ENCODE measurements at places on chromosomes 11 and 22.

DNA sequence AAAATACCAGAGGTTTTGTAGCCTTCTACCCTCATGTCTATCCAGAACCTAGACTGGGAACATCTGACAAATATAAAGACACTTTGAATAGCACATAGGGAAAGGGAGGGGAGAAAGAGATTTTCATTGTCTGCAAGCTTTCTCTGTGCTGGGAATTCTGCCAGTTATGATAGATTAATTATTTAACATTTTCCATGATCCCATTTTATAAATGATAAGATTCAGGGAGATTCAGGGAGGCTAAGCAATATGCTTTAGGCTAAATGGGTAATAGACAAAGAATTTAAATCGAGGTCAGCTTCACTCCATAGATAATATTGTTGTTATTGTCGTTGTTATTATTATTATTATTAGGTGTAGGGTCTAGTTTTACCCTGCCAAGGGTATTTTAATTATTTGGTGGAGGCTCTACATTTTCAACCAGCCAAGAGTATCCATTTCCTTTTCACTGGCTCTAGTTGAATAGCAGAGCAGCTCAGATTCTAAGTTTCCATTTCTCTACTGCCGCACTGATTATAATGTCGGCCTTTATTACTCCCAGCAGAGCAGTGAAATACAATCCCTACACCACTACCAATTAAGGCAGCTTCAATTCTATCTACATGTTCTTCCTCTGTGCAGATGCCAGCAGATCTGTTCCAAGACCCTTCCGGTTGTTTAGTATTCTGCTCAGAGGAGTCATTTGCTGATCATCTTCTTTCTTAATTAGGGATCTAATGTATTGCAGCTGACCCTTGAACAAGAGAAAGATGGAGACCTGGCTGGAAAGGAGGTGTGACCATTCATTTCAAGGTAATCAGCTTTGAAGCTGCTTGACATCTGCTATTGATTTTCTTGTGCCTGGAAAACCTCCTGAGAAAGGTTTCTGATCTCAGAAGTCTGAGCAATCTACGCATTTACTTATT, 23.8 kb upstream of the SYN3 start:
- no peak for DNase-seq

DNA sequence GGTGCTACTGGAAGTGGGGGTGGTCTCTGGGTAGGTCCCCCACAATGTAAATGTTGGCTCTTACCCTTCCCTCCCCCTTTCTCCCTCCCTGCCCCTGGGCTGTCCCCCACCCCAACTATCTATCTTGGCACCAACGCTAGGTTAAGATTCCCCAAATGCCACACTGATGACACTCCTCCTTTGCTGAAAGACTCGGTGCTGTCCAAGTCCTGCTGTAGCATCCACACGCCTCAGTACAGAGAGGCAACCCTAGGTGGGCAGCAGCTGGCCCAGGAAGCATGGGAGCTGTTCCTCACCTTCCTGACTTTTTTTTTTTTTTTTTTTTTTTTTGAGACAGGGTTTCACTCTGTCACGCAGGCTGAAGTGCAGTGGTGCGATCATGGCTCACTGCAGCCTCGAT, 3.4 kb upstream of the KCTD17 start:
- no peak for DNase-seq

DNA sequence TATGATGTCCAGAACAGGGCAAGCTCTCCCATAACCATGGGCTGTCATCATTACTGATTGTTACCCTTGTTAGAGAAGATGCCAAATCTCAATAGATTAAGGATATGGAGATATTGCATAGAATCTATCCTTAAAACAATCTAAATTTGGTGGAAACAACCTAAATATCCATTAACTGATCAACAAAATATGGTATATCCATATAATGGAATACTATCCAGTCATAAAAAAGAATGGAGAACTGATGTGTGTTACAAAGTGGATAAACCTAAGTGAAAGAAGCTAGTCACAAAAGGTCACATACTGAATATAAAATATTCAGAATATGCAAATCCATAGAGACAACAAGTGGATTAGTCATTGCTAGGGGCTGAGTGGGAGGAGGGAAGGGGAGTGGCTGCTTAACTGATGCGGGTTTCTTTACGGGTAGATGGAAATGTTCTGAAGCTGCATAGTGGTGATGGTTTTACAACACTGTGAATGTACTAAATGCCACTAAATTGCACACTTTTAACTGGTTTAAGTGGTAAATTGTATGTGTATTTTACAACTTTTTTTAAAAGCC, 36.1 kb upstream of the SMCO4 start:
- no peak for DNase-seq

- no peak for DNase-seq
These were observed 249.0 kb downstream of the DYNC2H1 start for GRCh38 chr11:103358251-103358650.

GRCh38 chr22:43967069-43967468, 11.8 kb downstream of the SAMM50 start:
- no peak for DNase-seq

DNA sequence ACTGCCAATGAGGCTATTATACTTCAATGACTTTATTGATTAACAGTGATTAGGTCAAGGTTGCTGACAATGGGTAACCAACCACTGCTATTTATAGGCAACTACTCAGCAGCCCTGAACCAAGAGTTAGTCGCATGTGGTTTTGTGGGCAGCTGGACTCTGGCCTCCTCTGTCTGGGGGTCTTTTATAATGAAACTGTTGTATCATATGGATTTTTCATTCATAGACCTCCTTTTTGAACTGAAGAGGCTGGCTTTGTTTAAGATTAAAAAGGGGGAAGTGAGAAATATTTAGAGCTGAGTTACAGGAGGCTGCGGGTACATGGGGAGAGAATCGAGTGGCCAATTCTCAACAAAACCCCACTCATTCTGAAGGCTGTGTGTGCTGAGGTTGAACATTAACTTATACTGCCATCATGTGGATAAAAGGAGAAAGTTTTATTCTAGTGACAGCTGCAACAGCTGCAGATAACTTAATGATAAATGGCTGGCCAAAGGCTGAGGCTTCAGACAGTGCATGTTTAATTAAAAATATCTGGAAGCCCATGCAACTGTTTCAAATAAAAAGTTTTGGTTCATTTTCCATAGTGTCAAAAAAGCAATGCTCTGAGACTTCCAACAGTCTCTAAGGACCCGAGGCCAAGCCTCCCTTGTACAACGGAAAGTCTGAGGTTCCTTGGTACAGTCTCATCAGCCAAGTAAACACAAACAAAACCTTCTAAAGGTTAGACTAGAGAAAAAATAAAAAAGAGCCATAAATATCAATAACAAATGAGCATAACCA, 682.6 kb downstream of the KCNA4 start:
- DNase-seq = peak; percentile 56

- DNase-seq = no peak
These were observed 34.0 kb downstream of the IRAG1 start for GRCh38 chr11:10659339-10660216.

DNA sequence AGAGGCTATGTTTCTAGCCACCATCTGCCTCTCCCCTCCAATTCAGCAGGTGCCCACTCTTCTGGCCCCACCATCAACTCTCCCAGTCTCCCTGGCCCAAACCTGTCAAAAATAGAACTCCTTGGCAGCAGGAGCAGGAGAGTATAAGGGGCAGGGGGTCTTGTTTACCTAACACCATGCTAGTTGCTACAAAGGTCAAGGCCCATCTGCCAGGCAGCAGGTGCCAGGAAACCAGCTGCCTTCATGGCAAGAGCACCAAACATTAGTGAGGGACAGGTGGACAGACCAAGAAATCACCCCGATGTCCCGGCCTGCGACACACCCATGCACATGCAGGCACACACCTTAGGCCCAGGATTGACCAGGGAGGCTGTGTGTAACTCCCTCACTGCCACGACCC, 387.9 kb downstream of the BUD13 start:
- no peak for DNase-seq

DNA sequence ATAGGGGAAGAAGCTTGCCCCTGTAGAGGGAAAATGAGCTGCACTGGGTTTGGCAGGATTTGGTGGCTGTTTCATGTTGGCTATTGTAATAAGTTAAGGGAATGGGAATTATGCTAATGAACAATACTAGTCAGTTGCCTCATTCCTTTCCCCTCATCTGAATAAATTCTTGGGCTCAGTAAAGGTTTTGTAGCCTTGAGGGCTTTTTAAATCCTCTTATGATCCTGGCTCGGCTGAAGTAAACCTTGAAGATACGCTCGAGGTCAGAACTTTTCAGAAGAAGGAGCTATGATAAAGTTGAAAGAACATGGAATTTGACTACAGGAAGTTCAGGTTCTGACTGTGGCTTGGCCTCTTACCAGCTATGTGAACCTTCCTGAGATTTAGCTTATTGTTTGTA, 448.7 kb downstream of the RAB38 start:
- DNase-seq = no peak

DNA sequence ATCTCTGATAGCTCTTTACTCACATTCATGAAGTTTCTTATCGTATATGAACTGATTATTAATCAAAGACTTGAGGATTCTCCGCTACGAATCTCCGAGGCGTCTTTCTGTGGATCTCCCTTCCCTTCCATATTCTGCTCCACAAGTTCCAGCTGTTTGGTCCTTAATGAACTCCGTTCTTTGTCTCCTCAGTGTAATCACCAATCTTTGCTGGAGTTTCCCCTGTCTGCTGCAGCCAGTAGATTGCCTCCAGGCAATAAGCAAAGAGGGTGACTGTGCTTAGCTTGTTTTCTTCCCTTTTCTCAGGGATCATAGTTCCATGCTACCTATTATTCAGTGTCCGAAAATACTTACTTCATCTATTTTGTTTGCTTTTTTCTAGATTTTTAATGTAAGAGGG, 169.6 kb upstream of the FOLH1 start:
- peak; percentile 12 for DNase-seq

DNA sequence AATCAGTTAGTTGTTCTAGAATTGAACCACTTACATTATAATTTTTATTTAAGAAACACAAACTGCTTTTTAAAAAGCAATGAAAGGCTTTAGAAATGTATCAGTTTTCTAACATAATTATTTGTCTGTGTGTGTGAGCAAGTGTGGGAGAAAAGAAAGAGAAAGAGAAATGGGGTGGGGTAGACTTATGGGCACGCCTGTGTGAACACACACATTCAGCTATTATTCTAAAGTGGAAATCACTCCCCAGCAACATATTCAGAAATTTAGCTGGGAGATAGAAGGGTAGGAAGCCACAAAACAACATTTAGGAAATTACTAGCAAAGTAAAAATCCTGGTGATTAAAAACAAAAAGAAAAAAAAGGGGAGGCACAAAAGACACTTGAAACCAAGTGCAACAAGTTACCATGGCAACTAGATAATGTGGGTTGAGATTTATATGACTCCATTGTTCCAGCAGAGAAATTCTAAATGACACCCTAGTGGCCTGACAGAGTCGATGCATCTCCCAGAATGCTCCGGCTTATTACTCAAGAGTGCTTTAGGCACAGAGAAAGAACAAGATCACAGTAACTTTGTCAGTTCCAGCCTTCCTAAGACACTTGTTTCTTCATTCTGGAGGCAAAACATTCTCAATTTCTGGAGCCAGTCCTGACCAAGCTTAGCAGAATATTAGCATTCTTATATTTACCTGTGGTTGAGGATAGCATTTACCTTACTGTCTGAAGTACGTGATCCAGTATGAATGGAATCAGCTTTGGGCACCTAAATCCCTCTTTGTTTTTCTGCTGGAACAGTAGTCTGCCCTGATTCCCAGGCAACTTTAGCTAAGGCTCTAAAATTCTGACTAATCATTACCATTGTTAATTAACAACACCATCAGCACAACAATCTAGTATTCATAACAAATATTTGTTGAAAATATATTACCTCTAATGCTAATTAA, 444.4 kb downstream of the DLG2 start:
- DNase-seq = peak; percentile 65

DNA sequence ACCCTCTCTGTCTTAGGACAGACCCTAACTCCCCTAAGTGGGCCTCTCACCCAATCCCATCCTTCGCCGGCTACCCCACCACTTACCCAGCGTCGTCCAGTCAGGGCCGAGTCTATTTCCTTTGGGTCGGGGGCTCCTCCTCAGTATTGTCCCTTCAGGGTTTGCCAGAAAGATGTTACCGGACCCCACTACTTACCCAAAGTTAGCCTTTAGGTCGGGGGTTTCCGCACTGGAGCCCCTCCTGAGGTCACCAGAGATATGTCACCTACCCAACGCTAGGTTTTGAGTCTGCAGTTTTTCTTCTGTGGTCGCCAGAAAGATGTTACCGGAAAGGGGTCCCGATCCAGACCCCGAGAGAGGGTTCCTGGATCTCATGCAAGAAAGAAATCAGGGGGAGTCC, 17.9 kb upstream of the B4GALNT4 start:
- no peak for DNase-seq

DNA sequence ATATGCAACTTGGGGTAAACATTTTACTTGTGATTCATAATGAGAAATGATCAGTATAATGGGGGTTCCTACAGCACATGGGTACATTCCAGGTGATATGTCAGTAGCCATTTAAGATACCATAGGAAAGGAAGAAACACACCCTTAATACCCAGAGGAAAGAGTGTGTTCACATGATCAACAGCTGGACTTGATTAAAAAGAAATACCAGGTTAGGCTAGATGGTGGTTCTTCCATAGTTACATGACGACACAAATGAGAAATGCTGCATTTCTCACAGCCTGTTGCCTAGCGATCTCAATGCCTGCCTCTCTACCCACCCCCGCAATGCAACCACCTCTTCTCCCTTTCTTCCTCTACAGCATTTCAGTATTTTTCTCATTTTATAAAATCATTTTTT, 96.8 kb downstream of the TTC28 start:
- no peak for DNase-seq

DNA sequence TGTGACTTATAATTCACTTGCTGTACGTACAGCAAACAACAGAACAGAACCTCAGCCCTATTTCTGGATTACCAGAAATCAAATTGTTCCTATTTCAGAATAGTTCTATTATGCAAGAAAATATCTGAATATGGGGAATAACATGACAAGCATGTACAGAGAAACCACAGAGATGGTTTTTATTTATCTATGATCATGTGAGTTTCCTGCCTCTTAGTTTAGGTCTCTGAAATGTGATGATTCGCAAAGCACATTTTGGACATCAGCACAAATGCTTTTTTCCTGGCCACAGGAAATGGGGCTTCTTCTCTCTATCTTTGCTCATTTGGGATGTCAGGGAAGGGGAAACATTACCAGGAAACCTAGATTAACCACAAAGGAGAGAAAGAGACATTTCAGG, 266.7 kb upstream of the CTSC start:
- no peak for DNase-seq

- DNase-seq = peak; percentile 8
These were observed 19.7 kb upstream of the FIBIN start for GRCh38 chr11:26974069-26974783.

DNA sequence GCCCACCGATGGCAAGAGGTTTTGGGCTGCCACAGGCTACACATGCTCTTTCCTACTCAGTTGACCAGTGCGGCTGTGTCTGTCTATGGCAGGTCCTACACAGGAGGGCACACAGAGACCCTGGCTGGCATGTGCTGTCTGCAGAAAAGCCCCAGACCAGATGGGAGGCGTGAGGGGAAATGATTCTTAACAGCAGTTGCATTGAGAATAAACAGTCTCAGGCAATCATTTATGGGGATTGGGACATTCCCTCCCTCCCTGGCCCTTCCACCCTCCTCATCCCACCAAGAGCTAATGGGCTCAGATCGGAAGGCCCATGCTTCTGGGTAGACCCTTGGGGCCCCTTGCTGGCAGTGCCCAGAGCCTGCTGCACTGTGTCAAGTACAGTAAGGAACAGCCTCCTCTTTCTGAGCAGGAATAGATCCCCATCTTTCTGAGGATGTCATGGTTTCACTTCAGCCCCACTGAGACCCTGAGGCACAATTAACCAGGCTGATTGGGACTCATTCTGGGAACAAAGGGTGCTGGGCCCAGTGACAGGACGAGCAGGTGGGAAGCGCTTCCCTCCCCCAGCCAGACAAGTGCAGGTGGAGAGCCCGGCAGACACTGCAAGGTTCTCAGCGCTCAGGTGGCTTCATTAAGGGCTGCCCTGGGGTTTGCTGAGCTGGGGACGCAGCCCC, 28.3 kb downstream of the TSPAN18 start:
- DNase-seq = no peak
